ENCODE measurements at places on chromosomes 2 and 18. TPM values are rescaled to one million over a fixed set of nuclear protein-coding genes. Genes with fewer than 3 reads are reported as not detected.

The TOGARAM2 gene
- polyA plus RNA-seq = 0.52 TPM

The GRB14 gene
- 3.6 TPM for polyA plus RNA-seq

DNA sequence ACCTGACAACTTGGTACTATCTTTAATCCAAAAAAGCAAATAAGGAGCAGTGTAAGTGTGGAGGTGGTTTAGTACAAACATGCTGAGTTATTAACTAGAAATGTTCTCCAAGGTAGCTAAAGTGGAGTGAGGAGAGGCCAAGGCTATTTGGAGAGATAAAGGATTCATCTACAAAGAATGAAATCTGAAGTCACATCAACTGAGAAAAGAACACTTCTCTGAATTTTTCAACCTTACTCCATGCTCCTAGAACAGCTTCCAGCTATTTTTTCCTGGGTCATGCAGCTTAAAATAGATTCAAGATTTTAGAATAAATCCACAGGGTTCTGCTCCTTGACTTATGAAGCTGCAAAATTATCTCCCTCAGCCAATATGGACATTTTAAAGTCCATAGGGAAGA, 18.7 kb downstream of the IMMT start:
- H3K4me3 ChIP-seq = no peak overlapping the region
- no peaks in the 10 kb centered on the region for H3K27me3 ChIP-seq
- H3K4me1 ChIP-seq = no peaks in the 10 kb centered on the region
- peak; percentile 28 for DNase-seq

DNA sequence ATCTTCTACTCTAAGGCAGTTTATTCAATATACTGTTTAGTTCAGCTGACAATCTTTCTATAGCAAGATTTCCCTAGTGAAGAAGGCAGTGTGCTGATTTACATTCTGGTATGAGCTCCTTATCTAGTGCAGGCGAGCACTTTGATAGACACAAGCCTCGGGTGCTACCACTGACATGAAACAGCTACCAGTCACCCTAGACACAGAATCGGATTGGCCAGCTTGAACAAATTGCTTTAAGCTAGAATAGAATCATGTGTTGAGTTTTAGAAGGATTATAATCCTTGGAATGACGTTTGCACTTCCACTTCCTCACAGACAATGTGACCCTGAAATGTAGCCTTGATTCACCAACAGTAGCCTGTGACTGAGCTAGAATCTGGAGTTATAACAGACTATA, 394.0 kb downstream of the EPHA4 start:
- H3K27ac ChIP-seq = no peak overlapping the region
- H3K4me1 ChIP-seq = no peaks in the 10 kb centered on the region
- no peak for DNase-seq
- no peaks in the 10 kb centered on the region for H3K27me3 ChIP-seq
- H3K36me3 ChIP-seq = no peaks in the 10 kb centered on the region

DNA sequence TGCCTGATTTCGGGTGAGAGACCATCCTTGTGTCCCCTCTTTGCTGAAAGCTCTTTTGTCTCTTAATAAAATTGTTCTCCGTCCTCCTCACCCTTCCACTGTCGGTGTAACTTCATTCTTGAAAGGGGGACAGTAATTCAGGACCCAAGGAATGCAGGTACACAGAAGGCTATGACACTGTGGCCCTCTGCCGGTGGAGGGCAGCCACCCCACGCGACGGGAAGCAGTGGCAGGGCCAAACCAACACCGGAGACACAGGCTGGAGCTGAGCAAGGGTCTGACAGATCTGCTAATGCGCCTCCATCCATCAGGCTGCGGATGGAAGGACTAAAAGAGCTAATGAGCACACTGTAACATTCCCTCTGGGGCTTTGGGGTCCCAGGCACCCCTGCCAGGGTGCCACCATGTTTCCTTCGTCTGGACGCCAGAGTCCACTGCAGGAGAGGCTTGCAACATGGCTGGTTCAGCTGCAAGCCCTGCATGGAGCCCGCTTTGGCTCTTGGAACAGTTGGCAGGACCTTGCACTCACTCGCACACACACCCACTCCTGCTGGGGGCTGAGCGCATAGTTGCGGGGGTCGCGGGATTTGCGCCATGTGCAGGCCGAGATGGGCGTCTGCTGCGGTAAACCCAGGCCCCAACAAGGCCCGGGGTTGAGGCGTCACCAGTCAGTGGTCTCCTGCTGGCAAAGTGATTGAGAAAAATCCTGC, 544.1 kb upstream of the CDH7 start:
- DNase-seq = no peak
- H3K4me3 ChIP-seq = no peak overlapping the region
- no peaks in the 10 kb centered on the region for H3K27me3 ChIP-seq
- H3K36me3 ChIP-seq = no peaks in the 10 kb centered on the region
- H3K4me1 ChIP-seq = no peaks in the 10 kb centered on the region

DNA sequence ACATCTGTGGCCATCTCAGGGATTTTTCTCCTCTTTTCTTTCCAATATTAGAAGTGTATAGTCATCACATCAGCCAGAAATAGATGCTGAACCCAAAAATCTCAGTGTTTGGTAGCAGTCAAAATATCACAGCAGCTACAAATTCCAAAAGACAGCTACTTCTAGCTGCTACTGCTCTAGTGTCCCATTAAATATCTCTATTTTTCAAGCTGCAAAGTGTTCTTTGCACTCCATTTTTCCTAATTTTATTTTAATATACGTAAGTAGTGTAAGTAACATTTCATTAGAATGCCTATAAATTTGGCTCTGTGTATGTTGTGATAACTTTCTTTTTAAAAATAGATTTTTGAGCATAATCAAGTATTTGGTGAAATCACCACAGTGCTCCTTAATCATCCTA, 967.3 kb downstream of the BCL11A start:
- H3K36me3 ChIP-seq = no peaks in the 10 kb centered on the region
- H3K4me3 ChIP-seq = no peak overlapping the region
- no peaks in the 10 kb centered on the region for H3K4me1 ChIP-seq
- no peak overlapping the region for H3K27ac ChIP-seq
- H3K27me3 ChIP-seq = no peaks in the 10 kb centered on the region

GRCh38 chr2:157849591-157849990, 26.5 kb downstream of the ACVR1 start:
- no peak overlapping the region for H3K27ac ChIP-seq
- no peaks in the 10 kb centered on the region for H3K36me3 ChIP-seq
- H3K4me1 ChIP-seq = peaks cover 2% of the 10 kb centered on the region
- H3K4me3 ChIP-seq = no peak overlapping the region
- no peak for DNase-seq

Measured in muscle of leg (tissue), 16 donors.